Mammary epithelial cell (primary cell): ENCODE measurements at places on chromosomes 2 and 18. TPM values are rescaled to one million over a fixed set of nuclear protein-coding genes. Genes with fewer than 3 reads are reported as not detected.

Gene MTIF2
- 18.2 TPM for polyA plus RNA-seq

Gene EML6
- polyA plus RNA-seq: 0.37 TPM

Gene EML4
- polyA plus RNA-seq: 19.9 TPM

Gene CRYGD
- not detected for polyA plus RNA-seq

Gene CIDEA
- polyA plus RNA-seq: 4.9 TPM

Gene D2HGDH
- polyA plus RNA-seq: 8.2 TPM

Gene FAM98A
- 165 TPM for polyA plus RNA-seq

Gene ALK
- polyA plus RNA-seq: not detected

Gene TBR1
- polyA plus RNA-seq: not detected
